ENCODE measurements at places on chromosomes 11 and 22. TPM values are rescaled to one million over a fixed set of nuclear protein-coding genes. Genes with fewer than 3 reads are reported as not detected.

MUC5B gene
- total RNA-seq: not detected

AMOTL1 gene
- total RNA-seq: 5.7 TPM

DNA sequence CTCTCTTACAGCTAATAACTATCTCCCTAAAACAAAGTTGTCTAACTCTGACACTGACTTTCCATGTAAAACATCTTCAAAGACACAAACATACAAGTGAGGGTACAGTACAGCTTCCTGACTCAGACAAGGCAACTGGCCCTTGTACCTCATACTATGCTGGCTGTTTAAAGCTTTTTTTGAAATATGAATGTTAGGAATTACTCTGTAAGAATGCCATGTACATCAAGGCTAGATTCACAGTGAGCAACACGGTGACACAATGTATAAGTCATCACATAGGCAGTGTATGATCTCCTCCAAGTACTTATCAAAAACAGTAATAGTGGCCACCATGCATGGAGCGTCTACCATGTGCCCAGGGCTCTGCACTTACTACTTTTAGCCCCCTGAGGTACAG, 28.6 kb downstream of the ALG8 start:
- no peak for DNase-seq

LRRC10B gene
- total RNA-seq: not detected

DNA sequence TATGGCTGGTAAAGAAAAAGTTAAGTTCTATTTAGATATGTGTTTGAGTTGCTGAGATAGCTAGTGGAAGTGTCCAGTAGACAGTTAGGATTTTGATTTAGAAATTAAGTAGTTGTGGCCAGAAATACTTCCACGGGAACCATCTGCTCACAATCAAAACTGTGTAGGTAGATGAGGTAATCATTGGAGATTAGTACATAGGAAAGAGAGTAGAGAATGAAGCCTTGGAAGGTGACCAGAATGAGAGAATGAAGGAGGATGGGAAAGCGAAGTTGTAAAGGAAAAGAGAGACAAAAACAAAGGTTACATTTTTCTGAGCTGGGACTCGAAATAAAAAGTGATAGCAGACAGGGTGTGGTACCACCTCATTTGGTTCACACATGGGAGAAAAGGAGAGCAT, 296.9 kb upstream of the SORL1-AS1 start:
- DNase-seq: no peak

- no peak for DNase-seq
Observed at GRCh38 chr11:30025396-30026139, 8.7 kb upstream of the KCNA4 start.

DNA sequence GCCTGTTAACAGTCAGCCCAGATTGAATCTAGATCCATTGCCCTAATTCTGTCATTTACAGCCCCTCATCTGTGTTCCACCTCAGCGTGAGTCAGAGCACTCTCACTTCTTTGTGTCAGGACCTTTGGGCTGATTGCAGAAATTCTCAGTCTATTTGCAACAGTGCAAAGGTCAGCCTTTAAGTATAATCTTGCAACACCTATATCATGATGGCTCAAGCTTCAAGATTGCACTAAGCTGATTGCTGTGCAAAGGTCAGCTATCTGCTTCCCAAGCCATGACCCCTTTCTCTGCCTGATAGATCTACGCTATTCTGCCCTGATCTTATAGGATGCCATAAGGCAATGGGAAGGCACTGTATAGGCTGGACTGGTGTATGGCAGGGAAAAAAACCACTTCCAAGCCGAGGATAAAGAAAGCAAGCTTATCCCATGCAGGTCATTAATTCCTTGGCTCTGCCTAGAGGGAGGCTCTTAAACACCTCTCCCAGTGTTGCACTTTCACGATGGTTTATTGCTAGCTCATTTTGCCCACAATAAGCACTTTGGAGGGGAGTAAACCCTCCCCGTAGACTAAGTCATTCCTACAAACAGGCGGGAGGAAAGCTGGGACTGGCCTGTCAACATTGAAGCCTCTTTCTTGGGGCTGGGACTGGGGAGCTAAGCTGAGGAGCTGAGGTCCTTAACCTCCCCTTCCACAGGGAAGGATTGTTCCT, 100.6 kb downstream of the RRAS2 start:
- DNase-seq: no peak

DENND6B gene
- 2.2 TPM for total RNA-seq

DNA sequence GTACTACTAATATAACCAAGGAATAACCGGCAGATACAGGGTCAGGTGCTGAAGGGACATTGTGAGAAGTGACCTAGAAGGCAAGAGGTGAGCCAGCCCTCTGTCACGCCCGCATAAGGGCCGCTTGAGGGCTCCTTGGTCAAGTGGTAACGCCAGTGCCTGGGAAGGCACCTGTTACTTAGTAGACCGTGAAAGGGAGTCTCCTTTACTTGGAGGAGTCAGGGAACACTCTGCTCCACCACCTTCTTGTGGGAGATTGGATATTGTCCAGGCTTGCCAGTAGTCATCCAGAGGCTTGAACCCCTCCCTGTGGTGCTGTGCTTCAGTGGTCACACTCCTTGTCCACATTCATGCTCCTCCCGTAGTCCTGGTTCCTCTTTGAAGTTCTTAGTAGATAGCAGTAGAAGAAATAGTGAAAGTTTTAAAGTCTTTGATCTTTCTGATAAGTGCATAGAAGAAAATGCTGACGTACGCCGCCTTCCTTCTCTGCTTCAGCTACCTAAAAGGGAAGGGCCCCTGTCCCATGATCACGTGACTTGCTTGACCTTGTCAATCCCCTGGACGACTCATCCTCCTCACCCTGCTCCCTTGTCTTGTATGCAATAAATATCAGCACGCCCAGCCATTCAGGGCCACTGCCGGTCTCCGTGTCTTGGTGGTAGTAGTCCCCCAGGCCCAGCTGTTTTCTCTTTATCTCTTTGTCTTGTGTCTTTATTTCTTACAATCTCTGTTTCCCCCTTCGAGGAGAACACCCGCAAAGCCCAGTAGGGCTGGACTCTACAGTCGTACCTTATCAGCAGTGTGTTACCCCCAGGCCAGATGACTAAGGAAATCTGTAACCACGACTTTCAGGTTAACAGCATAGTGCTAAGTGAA, 6.1 kb downstream of the NUP50 start:
- DNase-seq: no peak

ZNF280A gene
- not detected for total RNA-seq

DNA sequence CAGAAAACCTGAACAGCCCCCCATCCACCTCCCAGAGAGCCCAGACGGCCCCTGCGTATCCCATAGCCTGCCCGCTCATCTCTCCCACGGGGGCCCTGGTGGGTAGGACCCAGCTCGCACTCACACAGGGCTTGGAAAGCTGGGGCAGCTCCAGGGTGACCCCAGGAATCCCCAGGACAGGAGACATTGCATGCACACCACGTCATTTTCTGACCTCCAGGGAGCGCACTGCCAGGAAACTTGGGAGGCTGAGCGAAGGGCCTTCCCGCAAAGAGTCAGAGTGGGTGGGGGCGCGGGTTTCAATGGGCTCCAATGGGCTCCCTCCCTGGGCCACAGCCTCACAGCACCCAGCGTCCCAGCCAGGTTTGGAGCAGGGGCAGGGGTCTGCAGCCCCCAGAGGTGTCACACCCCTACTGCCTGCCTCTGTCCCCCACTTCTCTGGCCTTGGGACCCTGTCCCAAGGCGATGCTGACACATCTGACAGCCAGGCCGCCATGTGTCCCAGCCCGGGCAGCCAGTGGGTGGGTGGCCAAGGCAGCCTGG, 8.2 kb upstream of the SYT8 start:
- no peak for DNase-seq

PAMR1 gene
- not detected for total RNA-seq
